ENCODE measurements at places on chromosomes 4 and X. TPM values are rescaled to one million over a fixed set of nuclear protein-coding genes. Genes with fewer than 3 reads are reported as not detected.

CXCL1 gene
- 2.3 TPM for total RNA-seq

ENPEP gene
- 0.51 TPM for total RNA-seq

PCDH10 gene
- 0.66 TPM for total RNA-seq

CAPN6 gene
- total RNA-seq: not detected

POU4F2 gene
- not detected for total RNA-seq

PCYT1B gene
- 0.17 TPM for total RNA-seq

MAGED4B gene
- 22.1 TPM for total RNA-seq

ZFYVE28 gene
- total RNA-seq: 8.2 TPM

ASB12 gene
- not detected for total RNA-seq

PPP4R3C gene
- total RNA-seq: not detected

BST1 gene
- total RNA-seq: 15.7 TPM

EPHA5 gene
- under 0.01 TPM for total RNA-seq

AVPR2 gene
- not detected for total RNA-seq

EXOC1L gene
- not detected for total RNA-seq

CTPS2 gene
- total RNA-seq: 10.0 TPM

GUCY1B1 gene
- 39.3 TPM for total RNA-seq

BTC gene
- total RNA-seq: 3.1 TPM

RNF150 gene
- 0.51 TPM for total RNA-seq

MSL3 gene
- 14.4 TPM for total RNA-seq

CLDN22 gene
- total RNA-seq: not detected

ARHGAP36 gene
- total RNA-seq: not detected

NAT8L gene
- 0.26 TPM for total RNA-seq

SERPINA7 gene
- total RNA-seq: not detected

FAT1 gene
- 408 TPM for total RNA-seq

ARR3 gene
- total RNA-seq: not detected

DNAAF6 gene
- not detected for total RNA-seq

GPR78 gene
- 1.0 TPM for total RNA-seq

FATE1 gene
- not detected for total RNA-seq

ARHGAP4 gene
- total RNA-seq: 1.5 TPM

GAGE12F gene
- total RNA-seq: not detected

MAGEB10 gene
- not detected for total RNA-seq

ZIC3 gene
- total RNA-seq: not detected

YIPF7 gene
- not detected for total RNA-seq

CCDC110 gene
- 2.0 TPM for total RNA-seq

PGRMC1 gene
- total RNA-seq: 201 TPM

OPRPN gene
- not detected for total RNA-seq
